ENCODE measurements at places on chromosomes 11 and 22.

DNA sequence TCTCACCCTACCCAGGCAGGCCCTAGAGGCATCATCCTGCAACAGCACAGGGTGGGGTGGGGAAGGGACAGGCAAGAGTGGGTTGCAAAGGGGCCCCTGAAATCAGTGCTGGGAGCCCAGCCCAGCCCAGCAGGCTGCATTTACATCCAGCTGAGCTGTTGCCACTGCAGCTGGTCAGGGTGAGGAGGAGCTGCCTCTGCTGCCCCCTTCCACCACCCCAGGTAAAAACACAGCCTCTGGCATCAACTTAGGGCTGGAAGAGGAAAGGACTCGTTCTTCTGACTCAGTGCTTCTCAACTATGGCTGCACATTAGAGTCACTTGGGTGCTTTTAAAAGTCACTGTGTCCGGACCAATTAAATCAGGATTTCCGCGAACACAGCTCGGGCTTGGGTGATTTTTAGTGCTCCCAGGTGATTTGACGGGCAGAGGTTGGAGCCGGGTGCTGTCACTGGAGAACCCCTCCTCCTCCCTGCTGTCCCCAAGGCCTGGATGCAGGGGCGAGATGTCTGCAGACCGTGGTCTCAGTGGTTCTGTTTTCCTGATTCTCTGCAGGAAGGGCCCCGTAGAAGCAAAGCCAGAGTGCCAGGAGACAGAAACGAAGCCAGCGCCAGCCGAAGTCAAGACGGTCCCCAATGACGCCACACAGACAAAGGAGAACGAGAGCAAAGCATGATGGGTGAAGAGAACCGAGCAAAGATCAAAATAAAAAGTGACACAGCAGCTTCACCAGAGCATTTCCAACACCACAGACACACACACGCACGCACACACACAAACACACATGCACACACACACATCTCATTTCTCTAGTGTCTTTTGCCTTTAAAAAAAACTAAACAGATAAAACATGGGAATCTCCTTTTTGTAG is 39.4 kb upstream of the TTC12 start:
- DNase-seq = no peak
- H3K4me3 ChIP-seq = no peak overlapping the region
- no peaks in the 10 kb centered on the region for H3K27me3 ChIP-seq
- H3K36me3 ChIP-seq = no peaks in the 10 kb centered on the region
- no peak overlapping the region for H3K27ac ChIP-seq

- H3K27me3 ChIP-seq = peaks cover 35% of the 10 kb centered on the region
- H3K27ac ChIP-seq = no peak overlapping the region
- no peaks in the 10 kb centered on the region for H3K36me3 ChIP-seq
Observed at GRCh38 chr11:123183391-123184099, 11.5 kb downstream of the CLMP start.

- H3K36me3 ChIP-seq = peaks cover 4% of the 10 kb centered on the region
- DNase-seq = no peak
- no peak overlapping the region for H3K4me3 ChIP-seq
- no peak overlapping the region for H3K27ac ChIP-seq
- H3K4me1 ChIP-seq = no peaks in the 10 kb centered on the region
Observed at GRCh38 chr11:31529701-31530100, 20.1 kb downstream of the ELP4 start.

GRCh38 chr11:75563978-75564552 is 2.0 kb downstream of the SERPINH1 start:
- peaks cover 32% of the 10 kb centered on the region for H3K4me1 ChIP-seq
- no peaks in the 10 kb centered on the region for H3K27me3 ChIP-seq
- H3K27ac ChIP-seq = peak overlapping the region; percentile 99
- H3K36me3 ChIP-seq = peaks cover 8% of the 10 kb centered on the region
- H3K4me3 ChIP-seq = peak overlapping the region; percentile 99

DNA sequence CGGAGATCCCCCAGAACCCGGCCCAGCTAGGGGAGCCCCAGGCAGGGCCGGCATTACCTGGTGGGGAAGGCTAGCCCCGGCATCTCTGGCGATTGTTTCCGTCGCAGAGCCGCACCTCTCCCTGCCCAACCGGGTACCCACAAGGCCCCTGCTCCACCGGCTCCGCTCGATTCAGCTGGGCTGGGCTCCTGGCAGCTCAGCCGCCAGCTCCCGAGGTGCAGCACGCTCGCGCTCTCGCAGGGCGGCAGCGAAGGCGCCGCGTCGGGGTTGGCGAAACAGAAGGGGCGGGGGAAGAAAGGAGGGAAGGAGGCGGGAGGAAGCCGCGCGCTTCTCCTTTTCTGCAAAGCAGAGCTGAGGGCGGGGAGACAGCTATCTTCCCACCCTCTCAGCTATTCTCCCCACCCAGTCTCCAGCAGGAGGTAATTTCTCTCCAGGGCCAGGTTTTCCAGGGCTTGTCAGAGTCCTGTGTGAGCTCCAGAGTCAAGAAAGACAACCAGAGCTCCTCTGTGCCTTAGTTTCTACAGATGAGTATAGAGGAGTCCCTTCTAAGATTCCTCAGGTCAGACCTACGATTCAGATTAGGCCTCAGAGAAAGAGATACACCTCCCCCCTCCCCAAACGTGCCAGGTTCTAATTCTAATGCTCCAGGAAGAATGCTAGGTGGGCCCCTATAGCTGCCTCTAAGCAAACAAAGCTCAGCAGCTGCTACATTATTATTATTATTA is 62.0 kb downstream of the PAK1 start:
- peaks cover 18% of the 10 kb centered on the region for H3K4me1 ChIP-seq
- H3K4me3 ChIP-seq = peak overlapping the region; percentile 85
- peak; percentile 89 for DNase-seq
- H3K27me3 ChIP-seq = no peaks in the 10 kb centered on the region

DNA sequence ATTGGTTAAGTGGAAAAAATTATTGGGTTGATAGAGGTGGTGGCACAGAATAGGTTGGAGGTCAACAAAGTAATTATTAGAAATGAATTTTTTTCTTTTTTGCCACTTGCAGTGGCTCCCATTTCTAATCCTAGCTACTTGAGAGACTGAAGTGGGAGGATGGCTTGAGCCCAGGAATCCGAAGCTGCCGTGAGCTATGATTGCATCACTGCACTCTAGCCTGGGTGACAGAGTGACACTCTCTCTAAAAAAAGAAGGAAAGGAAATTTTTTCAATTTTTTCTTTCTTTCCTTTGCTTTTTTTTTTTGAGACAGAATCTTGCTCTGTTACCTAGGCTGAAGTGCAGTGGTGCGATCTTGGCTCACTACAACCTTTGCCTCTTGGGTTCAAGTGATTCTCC is 2.2 kb upstream of the BCO2 start:
- H3K4me1 ChIP-seq = peaks cover 11% of the 10 kb centered on the region
- H3K36me3 ChIP-seq = no peaks in the 10 kb centered on the region
- no peak overlapping the region for H3K4me3 ChIP-seq
- peaks cover 10% of the 10 kb centered on the region for H3K27me3 ChIP-seq

- no peak overlapping the region for H3K4me3 ChIP-seq
- peaks cover 27% of the 10 kb centered on the region for H3K27me3 ChIP-seq
- H3K36me3 ChIP-seq = no peaks in the 10 kb centered on the region
- peaks cover 10% of the 10 kb centered on the region for H3K4me1 ChIP-seq
Observed at GRCh38 chr22:44546686-44547310, 48.8 kb upstream of the RTL6 start.

DNA sequence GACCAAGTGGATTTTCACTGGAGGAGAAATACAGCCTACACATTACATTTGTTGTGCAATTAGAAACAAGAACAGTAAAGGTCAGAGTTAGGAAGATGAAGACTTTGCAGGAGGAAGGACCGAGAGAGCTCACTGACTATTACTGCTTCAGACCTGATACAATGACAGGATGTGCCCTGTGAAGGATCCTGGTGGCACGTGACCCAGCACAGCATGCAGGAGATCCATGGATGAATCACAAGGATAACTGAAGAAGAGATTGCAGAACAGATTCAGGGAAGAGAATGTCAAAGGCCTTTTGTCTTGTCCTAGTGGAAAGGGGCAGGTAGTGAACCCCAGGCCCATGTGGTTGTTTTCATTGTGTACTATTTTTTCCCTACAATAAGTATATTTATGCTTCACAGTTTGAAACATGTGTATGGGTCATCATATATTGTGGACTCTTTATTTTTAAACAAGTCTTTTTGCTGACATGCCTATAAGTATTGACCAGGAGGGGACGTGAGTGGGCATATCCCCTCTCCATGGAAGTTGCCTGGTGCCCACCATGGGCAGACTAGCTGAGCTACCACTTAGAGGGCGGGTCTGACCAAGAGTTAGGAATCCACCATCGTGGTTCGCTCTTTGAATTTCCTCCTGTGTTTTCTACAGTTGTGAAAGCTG is 44.3 kb downstream of the RASSF10 start:
- no peak overlapping the region for H3K27ac ChIP-seq
- H3K4me1 ChIP-seq = peaks cover 8% of the 10 kb centered on the region
- H3K27me3 ChIP-seq = peaks cover 24% of the 10 kb centered on the region
- H3K4me3 ChIP-seq = no peak overlapping the region

DNA sequence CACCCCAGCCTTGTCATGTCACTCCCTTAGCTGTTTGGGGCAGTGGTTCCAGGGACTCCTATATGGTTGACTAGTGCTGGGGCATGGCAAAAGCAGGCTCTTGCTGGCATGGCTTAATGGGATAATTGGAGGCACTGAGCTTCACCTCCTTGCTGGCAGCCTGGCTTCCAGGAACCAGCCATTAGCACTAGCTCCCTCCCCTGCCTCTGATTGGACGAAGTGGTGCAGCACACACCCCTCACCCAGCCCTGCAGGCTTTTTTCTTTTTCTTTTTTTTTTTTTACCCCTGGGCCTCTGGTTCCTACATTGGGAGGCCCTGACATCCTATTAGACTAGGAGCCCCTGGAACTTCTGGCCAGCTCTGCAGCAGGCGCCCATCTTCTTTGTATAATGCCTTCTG is 18.6 kb downstream of the PHLDB1 start:
- no peak for DNase-seq
- no peaks in the 10 kb centered on the region for H3K36me3 ChIP-seq
- peaks cover 3% of the 10 kb centered on the region for H3K4me1 ChIP-seq
- no peak overlapping the region for H3K4me3 ChIP-seq

DNA sequence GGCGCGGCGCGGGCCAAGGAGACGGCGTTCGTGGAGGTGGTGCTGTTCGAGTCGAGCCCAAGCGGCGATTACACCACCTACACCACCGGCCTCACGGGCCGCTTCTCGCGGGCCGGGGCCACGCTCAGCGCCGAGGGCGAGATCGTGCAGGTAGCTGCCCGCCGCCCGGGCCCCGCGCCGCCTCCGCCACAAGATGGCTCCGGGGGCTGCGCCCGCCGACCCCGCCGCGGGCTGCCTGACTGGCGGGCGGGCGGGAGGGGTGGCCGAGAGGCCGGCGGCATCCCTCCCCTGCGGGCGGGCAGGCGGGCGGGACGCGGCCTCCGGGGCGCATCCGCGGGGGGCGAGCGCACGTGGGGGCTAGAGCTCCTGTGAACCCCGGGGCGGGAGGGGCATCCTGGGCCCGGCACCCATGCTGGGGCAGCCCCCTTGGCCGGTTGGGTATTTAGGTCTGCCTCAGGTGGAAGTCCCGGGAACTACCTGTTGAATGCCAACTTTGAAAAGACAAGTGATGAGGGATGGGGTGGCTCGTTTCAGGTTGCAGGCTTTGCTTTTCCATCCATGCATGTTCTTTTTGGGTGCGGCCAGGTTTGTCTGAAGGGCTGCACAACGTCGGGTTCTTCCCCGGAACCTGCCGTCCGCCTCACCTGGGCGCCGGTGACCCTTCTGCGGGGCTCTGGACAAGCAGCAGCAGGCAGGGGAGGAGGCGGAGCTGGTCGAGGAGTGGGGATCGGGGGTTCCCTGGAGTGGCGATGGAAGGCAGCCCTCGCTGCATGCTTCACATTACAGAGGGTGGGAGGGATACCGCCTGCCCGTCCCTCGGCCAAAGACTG is 760 bp downstream of the ZNRF3 start:
- peaks cover 15% of the 10 kb centered on the region for H3K4me1 ChIP-seq
- no peak overlapping the region for H3K27ac ChIP-seq
- H3K27me3 ChIP-seq = peaks cover 22% of the 10 kb centered on the region
- peak overlapping the region; percentile 60 for H3K4me3 ChIP-seq

DNA sequence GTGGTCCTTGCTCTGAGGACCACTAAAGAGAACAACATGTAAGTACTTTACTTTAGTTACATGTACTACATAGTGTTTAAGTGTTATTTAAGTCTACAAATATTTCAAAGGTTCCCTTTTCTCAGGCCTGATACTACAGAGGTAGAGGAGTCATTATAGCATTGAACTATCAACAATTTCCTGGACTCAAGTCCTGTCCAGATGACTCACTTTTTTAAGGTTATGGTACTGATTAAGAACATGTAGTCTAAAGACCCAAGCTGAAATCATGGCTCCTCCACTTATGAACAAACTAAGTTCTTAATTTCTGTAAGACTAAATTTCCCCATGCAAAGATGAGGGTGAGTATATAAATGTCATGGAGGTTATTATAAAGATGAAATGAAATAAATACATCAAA is 74.7 kb downstream of the NARS2 start:
- no peaks in the 10 kb centered on the region for H3K27me3 ChIP-seq
- no peak for DNase-seq
- H3K36me3 ChIP-seq = no peaks in the 10 kb centered on the region
- no peak overlapping the region for H3K27ac ChIP-seq
- no peak overlapping the region for H3K4me3 ChIP-seq
- no peaks in the 10 kb centered on the region for H3K4me1 ChIP-seq

- no peak overlapping the region for H3K4me3 ChIP-seq
- H3K27ac ChIP-seq = no peak overlapping the region
- DNase-seq = no peak
- peaks cover 67% of the 10 kb centered on the region for H3K4me1 ChIP-seq
- H3K27me3 ChIP-seq = peaks cover 2% of the 10 kb centered on the region
- H3K36me3 ChIP-seq = no peaks in the 10 kb centered on the region
Observed at GRCh38 chr11:114162719-114163123, 103.2 kb downstream of the ZBTB16 start.

- peaks cover 6% of the 10 kb centered on the region for H3K27me3 ChIP-seq
- no peaks in the 10 kb centered on the region for H3K36me3 ChIP-seq
- no peak overlapping the region for H3K4me3 ChIP-seq
- no peak overlapping the region for H3K27ac ChIP-seq
- DNase-seq = no peak
- H3K4me1 ChIP-seq = no peaks in the 10 kb centered on the region
Observed at GRCh38 chr22:44988671-44989070, 21.1 kb downstream of the PHF21B start.

DNA sequence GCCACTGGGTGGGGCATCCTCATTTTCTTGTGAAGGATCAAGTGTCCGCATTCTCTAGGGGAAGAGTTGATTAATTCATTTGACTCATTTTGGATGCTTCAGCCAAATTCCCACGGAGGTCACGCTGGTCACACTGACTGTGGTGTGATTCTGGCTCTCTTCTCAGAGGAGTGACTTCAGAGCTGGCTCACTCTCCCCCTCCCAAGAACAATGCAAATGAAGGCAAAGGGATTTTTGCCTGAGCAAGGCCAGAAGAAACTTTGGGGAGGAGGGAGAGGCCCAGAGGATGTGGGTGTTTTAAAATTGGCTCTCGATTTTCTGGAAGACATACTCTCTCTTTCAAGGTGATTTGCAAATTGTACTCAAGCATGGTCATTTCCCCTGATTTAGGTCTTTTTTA is 51.1 kb upstream of the LMO2 start:
- H3K4me3 ChIP-seq = no peak overlapping the region
- H3K4me1 ChIP-seq = no peaks in the 10 kb centered on the region
- no peaks in the 10 kb centered on the region for H3K27me3 ChIP-seq
- H3K36me3 ChIP-seq = no peaks in the 10 kb centered on the region
- DNase-seq = no peak
- no peak overlapping the region for H3K27ac ChIP-seq
